Activated effector memory CD4-positive, alpha-beta T cell treated with anti-CD3 and anti-CD28 coated beads, Interleukin-2, amount 50 U/mL, for 16 hours (primary cell): ENCODE measurements at places on chromosomes 7 and 10.

GRCh38 chr7:156206174-156206573 is 393.9 kb upstream of the SHH start:
- DNase-seq: no peak

DNA sequence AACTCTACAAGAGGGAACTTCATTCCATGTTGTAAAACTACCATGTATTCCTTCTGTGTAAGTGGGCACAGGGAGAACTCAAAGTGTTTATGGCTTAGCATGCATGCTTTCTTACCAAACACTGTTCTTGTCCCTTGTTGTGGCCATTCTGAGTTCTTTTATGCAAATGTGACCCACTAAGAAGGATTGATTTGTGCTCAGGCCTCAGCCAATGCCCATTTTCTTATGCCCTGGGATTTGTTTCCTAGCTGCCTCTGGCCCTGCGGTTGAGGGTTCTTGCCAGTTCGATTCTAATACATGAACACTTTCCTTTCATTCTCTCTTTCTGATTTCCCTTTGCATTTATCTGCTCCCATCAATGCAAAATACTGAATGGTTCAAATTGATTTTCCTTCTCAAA is 316.7 kb downstream of the NRG3 start:
- no peak for DNase-seq

DNA sequence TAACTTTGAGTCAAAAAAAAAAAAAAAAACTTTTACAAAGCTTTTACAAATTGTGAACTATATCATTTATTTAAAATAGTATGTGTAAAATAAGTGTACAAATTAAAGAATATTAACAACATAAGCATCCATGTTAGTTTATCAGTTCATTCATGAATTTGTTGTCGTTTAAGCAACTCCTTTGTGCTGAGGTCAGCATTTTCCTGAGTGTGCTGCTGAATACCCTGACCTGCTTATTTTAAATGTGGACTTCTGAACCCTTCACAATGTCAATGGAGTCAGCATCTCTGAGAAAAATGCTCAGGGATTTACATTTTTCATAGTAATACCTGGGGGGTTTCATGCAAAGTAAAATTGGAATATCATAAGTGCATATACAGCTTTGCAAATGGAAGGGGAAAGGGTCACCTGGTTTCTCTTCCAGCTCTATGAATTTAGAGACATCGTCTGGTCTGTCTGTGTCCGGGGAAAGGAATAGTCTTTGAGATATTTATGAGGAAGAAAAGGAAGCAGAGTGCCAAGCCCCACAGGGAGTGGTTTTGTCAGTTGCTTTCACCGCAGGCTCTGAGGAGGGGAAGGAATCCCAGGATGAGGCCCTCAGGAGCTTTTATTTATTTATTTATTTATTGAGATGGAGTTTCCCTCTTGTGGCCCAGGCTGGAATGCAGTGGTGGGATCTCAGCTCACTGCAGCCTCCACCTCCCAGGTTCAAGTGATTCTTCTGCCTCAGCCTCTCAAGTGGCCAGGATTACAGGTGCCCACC is 125.5 kb upstream of the SVIL start:
- no peak for DNase-seq

DNA sequence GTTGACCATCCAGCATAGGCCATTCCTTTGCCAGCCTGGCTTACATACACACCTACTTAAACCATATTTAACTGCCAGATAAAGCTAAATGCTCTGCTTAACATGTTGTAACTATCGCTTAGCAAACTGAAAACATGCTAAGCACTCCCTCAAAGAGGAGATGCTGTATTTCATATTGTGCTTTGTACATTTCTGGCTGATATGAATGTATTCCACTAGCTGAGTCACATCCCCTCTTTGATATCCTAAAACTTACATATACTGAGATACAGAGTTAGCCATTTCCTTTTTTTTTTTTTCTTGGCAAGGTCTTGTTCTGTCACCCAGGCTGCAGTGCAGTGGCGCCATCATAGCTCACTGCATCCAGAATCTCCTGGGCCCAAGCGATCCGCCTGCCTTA is 99.4 kb downstream of the TPST1 start:
- no peak for DNase-seq

DNA sequence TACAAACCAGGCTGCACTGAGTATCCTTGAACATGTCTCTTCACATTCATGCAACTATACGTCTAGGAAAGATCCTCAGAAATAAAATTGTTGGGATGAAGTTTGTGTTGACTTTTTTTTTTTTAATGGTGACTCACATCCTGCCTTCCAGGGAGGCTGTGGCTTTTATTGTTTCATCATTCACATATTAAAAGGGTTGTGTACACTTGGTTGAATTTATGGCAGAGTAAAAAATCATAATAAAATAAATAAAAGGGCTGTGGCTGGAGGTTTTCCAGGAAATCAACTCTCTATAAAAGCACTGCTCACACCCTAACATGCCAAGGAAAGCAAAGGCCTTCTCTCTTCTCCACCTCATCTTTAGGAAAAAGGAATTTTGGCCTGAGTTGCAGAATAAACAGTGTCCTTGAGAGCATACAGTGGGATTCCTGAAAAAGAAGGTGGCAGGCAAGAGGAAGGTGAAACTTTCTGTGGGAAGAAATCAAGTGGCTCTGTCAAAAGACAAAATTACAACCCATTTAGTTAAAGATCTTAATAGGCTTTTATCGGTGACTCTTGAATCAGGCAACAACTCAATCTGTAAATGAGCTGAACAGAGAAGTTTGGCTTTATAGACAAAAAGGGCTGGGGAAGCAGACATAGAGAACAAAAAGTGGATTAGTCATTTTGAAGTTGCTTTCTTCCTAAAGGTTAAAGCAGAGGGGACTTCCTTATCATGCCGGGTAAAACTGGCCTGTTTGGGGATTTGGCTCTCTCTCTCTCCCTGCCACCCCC is 41.6 kb upstream of the FHIP2A start:
- DNase-seq: no peak

DNA sequence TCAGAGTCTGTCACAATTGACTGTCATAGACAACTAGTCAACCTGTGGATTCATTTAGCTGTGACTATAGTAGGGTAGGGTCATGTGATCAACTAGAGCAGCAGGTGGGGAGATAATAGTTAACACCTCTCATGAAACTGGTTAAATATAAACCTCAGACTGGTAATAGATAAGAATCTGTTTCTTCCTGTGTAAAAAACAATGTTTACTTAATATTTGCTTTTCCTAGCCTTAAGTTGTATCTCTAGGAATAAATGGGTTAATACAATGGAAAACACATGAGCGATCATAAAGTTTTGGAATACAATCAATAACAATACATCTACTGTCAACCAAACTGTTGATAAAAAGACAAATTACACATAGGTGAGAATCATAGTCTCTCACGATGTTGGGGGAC is 43.4 kb upstream of the ITGB8 start:
- no peak for DNase-seq

- DNase-seq: no peak
Observed at GRCh38 chr7:74405899-74406512, 47.7 kb upstream of the GTF2IRD1 start.

GRCh38 chr7:129366-130221 is 62.8 kb upstream of the FAM20C start:
- DNase-seq: no peak

DNA sequence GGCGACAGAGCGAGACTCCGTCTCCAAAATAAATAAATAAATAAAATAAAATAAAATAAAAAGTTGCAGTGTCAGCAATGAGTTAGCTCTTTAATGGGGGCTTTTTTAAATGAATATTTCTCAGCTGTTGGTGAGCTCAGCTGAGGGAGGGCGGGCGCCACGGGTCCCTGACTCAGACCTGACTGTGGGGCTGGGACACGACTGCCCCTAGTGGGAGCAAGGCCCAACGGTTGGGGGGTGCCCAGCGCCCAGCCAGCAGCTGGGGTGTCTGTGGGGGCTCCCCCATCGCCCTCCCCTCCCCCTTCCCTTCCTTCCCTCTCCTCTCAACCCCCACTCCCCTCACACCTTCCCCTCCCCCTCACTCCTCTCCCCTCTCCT is 46.6 kb downstream of the PWWP2B start:
- DNase-seq: peak; percentile 87

DNA sequence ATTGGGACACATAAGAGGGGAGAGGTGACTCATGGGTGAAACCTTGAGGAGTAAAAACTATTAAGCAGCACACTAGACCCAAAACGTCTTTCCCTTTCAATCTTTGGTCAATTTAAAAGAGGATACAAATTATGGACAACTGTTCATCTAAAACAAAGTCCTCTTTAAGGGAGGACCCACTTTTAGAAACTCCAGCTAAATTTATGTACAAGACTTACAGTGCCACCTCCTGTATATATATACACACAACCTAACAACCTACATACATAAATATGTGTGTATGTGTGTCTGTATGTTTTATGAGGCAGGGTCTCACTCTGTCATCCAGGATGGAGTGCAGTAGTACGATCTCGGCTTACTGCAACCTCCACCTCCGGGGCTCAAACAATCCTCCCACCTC is 18.1 kb upstream of the ZC3HAV1 start:
- no peak for DNase-seq

DNA sequence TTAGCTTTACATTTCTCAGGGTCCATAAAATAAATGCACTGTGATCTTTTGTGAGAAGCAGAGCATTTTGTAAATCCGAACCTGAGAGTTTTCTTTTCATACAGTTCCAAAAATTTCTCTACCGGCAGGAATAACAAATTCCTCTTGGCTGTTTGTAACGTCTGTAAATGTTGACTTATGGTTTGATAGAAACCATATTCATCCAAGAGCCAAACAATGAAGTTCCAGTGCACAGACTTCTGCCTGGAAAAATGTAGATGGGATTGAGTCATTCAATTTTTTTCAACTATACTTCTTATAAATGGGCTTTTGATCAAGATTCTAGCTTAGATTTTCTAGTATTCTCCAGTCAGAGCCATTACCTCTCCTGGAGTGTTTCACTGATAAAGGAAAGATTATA is 530.6 kb downstream of the TFEC start:
- no peak for DNase-seq

- peak; percentile 77 for DNase-seq
Observed at GRCh38 chr7:128869138-128869943, 6.7 kb downstream of the ATP6V1F start.

DNA sequence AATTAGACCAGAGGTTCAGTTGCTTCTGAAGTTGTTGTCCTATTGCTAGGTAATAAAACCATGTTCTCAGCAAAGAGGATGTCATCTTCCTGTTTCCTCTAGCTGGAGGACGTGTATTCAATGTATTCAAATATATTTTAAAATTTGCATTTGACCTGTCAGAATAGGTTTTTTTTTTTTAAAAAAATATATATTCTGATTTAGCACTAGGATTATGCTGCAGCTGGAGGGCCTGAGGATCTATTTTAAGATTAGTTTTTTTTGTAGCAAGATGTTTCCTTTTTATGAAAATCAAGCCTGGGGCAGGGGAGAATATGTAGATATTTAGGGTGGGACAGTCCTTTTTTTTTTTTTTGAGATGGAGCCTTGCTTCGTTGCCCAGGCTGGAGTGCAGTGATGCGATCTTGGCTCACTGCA is 337.0 kb downstream of the FRMD4A start:
- no peak for DNase-seq

- DNase-seq: no peak
Observed at GRCh38 chr7:36202398-36202797, 49.3 kb downstream of the EEPD1 start.

DNA sequence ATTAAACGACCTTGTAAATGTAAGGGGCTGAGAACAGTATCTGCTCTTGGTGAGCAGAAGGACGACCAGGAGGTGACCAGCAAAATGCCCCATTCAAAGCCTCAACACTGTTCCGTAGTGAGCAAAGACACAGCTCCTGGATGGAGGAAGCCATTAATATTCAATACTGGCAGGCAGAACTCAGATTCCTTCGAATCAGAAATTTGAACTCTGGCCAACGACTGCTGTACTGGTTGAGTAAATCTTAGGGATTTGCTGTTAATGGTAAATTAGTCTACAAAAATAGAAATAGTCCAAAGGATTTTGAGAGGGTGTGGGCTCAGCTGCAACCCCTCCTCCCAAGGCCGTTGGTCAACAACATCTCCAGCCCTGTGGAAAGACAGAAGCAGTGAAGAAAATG is 130.5 kb upstream of the PFKP start:
- no peak for DNase-seq

DNA sequence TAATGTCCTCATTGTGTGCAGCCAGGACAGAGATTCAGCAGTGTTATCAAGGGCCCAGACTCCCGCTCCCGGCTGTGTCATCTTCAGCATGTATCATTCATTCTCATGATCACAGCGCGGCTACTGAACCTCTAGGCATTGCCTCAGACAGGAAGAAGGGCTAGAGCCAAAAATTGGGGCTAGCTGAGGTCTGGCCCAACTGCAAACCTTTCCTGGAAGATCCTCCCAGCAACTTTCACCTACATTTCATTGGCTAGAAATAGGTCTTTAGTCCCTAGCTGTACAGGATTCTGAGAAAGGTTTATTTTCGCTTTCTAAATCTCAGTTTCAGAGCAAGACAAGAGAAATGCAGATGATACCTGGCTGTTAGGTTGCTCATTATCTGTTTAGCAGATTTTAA is 81.9 kb downstream of the CREM start:
- peak; percentile 73 for DNase-seq

DNA sequence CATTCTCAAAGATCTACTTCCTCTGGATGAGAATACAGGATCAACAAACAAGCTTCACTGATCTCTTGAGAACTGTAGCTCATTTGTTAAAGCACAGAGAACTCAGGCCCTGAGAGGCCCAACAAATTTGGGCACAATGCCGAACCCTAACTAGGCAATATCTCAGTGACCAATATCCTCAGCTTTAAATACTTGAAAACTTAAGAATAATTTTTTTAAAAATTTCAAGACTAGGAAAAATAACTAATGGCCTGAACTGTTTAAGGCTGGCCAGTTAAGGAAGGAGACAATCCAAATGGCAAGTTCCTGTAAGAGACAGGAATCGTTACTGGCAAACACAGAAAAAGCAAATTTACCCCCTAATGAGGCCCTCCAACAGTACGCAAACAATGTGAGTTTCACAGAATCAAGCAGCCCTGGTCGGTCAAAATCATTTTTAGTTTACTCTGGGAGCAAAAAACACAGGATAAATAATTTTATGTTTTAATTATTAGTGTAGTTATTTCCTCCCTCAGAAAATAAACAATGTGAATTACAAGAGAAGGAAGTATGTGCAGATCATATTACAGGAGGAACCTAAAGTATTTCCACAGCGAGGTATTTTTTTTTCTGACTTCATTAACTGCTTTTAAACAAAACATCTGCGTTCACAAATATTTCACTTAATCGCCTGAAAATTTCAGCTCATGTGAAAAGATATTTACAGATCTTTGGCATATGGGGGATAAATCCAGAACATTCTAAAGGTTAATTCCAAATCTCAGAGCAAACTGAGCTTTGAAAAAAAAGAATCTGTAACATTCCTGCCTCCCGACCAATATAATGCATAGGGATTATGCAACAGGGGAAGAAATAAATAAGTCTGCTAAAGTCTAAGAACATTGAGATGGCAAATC is 39.5 kb downstream of the NT5C2 start:
- DNase-seq: no peak

DNA sequence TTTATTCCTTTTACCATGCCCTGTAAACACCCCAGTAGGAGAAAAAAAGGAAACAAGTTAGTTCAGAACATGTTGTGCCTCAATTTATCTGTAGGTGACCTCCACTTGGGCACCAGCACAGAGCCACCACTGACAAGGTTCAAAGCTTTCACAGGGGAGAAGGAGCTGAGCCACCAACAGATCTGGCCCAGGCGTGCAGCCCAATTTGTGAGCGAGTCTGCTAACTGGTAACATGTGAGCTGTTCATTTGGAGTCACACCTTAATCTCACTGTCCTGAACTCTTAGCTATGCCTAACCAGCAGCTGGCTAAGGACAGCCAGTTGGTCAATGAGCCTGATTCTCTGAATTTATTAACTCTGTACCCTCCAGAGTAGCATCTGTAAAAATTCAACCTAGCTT is 78.4 kb upstream of the CAMK2B start:
- no peak for DNase-seq
